ENCODE measurements at places on chromosomes 13 and 19.

DNA sequence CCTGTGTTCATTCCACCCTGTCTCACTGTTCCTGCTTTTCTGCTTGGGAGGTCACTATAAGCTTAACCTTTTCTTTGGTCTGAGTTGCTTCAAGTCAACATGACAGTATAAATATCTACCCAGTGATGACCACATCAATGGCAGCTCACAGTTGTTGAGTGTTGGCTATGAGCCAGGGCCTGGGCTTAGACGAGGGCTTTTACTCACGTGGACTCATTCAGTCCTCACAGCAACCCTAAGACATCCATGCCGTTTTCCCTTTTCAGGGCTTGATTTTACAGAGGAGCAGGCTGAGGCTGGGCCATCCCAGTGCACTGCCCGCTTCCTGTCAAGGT, 10.2 kb upstream of the CCDC97 start:
- DNase-seq: no peak

DNA sequence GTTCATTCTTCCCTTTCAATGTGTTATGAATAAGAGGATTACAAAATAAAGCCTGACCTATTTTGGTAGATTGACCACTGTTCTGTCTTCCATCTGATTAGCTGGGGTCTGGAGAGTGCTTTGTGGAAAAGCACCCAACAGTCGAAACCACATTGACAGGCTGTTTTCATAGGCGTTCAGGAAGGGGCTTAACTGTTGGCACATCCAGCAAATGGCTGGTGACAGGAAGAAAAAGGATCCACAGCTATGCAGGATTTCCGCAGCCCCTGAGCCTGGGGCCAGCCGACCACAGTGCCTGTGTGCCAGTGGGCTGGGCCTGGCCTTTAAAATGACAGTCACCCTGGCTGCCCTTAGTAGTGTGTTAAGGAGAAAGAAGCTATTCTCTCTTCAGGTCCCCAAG, 113.3 kb downstream of the SIPA1L3 start:
- DNase-seq: no peak

DNA sequence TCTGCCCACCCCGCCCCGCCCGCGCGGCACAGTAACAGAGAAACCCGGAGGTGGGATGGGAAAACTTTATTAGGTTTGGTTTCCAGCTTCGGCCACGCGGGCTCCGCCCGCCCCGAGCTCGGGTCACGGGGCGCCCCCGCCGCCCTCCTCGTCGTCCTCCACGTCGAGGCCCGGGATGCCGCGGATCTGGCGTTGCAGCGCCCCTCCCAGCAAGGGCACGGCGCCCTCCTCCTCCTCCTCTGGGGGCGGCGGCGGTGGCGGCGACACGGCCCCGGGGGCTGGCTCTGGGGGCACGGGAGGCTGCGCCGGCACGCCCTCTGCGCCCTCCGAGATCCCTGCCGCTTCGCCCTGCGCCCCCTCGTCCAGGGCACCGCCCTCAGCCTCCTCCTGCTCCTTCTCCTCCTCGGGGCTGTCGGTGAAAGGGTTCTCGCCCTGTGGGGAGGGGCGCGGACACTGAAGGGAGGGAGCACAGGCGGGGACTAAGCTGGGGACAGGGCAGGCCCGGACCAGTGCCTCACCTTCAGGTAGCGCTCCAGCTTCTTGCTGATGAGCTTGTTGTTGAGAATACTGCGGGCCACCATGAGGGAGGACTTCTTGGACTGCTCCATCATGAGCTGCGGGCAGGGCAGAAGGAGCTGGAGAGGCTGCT, 536 bp upstream of the AKAP8 start:
- no peak for DNase-seq

- no peak for DNase-seq
Observed at GRCh38 chr13:49371943-49372613, 71.8 kb downstream of the CAB39L start.

- DNase-seq: no peak
Observed at GRCh38 chr13:43583321-43583720, 203.5 kb downstream of the ENOX1 start.

- no peak for DNase-seq
Observed at GRCh38 chr19:16876904-16877361, 11.9 kb upstream of the F2RL3 start.

GRCh38 chr19:14379294-14380065, 1.8 kb upstream of the ADGRE5 start:
- DNase-seq: no peak

DNA sequence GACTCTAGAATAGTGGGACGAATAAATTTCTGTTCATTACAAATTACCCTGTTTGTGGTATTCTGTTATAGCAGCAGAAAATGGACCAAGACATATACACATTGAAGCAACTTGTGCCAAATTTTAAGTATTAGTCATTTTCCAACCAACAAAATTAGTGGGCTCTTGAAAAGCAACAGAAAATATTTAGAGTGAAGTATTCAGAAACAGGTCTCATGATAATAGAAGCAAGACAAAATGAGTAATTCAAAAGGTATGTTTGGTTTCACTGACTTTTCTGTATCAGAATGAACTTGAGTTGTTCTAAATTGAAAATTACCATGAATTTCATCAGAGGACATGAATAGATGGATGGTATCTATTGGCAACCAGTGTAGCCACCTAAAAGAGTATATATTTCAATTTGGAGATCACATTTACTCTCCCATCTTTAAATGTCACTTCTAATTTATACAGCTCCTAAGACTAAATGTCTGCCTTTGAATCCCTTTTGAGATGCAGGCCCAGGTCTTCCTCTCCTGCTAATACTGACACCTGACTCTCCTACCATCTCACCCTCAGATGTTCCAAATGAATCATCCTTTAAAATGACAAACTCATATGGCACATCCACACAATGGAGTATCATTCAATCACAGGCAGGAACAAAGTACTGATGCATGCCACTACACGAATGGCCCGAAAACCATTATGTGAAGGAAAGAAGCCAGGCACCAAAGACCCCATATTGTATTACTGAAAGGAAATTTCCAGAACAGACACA, 40.7 kb upstream of the DOCK9 start:
- DNase-seq: no peak

- no peak for DNase-seq
Observed at GRCh38 chr13:25494698-25495411, 123.1 kb downstream of the ATP8A2 start.

- DNase-seq: no peak
Observed at GRCh38 chr13:73958657-73959397, 175.4 kb downstream of the KLF12 start.

DNA sequence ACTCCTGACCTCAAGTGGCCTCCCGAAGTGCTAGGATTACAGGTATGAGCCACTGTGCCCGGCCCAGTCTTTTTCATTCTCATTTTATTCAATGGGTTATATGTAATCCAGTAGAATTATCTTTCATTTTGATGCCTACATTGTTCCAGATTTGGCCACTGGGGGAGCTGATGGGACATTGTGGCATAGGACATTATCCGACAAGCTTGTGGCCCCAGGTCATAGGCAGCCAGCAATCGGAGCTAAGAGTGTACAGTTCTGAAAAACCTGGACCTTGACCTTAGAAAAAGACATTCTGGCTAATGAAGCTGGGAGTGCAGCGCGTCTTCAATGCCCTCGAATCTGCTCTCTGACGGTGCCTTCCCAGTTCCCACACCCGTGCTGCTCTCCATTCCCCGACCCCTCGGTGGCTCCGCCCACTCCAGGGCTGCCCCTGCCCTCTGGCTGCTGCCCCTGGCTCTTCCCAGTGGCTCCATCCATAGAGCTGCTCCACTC, 108.7 kb downstream of the TEX29 start:
- DNase-seq: peak; percentile 26

DNA sequence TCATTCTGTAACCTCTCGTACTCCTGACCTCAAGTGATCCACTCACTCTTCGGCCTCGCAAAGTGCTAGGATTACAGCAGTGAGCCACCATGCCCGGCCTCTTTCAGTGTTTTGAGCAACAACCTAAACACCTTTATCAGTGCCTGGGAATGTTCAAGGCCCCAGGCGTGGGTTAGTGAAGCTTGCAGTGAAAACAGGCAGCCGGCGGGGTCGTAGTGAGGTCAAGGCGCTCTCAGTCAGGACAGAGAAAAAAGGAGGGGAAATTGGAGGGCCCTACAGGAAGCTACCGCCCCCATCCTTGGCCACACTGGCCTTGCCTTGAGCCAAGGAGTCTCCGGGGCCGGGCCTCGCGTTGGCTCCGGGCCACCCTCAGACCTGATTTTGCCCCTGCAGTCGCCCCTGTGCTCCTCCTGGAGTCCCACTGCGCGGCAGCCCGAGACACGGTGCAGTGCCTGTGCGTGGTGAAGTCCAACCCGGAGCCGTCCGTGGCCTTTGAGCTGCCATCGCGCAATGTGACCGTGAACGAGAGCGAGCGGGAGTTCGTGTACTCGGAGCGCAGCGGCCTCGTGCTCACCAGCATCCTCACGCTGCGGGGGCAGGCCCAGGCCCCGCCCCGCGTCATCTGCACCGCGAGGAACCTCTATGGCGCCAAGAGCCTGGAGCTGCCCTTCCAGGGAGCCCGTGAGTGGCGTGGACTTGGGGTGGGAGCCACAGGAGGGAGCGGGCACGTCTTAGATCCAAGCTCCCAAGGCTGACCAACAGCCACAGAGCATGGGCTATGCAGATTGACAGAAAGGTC, 17.7 kb downstream of the MAG start:
- DNase-seq: no peak

GRCh38 chr13:21516805-21517204, 57.7 kb upstream of the ZDHHC20 start:
- DNase-seq: no peak

GRCh38 chr19:4933528-4933927, 24.2 kb downstream of the UHRF1 start:
- DNase-seq: no peak

- DNase-seq: no peak
Observed at GRCh38 chr19:28500982-28501630, 711.8 kb downstream of the UQCRFS1 start.

GRCh38 chr13:30303269-30303668, 4.1 kb downstream of the KATNAL1 start:
- DNase-seq: no peak

DNA sequence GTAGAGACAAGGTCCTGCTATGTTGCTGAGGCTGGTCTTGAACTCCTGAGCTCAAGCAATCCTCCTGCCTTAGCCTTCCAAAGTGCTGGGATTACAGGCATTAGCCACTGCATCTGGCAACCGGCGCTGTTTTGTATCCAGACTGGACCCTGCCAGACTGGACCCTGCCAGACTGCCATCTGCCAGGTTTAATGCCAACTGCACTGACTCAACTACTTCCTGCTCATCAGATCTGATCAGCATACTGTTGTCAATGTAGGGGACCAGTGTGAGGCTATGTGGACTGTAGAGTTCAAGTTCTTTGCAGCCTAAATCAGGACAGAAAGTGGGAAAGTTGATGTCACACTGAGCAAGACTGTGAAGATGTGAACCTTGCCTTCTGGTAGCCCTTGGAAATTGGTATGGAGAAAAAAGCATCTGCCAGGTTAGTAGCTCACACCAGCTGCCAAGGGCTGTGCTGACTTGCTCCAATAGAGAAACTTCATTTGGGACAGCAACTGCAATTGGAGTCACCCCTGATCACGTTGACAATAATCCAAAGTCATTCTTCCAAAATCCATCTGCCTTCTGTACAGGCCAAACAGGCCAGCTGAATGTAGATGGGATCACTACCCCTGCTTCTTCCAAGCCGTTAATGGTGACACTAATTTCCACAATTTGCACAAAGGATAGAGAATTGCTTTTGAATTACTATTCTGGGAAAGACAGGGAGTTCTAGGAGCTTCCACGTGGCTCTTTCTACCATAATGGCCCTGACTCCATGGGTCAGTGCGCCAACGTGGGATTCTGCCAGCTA, 36.8 kb upstream of the ATP1A3 start:
- DNase-seq: no peak

GRCh38 chr13:33403807-33404362, 118.3 kb upstream of the STARD13 start:
- DNase-seq: no peak

- no peak for DNase-seq
Observed at GRCh38 chr19:56748378-56748777, 76.8 kb upstream of the ZNF835 start.

GRCh38 chr19:5329141-5329540, 11.5 kb downstream of the PTPRS start:
- DNase-seq: no peak

DNA sequence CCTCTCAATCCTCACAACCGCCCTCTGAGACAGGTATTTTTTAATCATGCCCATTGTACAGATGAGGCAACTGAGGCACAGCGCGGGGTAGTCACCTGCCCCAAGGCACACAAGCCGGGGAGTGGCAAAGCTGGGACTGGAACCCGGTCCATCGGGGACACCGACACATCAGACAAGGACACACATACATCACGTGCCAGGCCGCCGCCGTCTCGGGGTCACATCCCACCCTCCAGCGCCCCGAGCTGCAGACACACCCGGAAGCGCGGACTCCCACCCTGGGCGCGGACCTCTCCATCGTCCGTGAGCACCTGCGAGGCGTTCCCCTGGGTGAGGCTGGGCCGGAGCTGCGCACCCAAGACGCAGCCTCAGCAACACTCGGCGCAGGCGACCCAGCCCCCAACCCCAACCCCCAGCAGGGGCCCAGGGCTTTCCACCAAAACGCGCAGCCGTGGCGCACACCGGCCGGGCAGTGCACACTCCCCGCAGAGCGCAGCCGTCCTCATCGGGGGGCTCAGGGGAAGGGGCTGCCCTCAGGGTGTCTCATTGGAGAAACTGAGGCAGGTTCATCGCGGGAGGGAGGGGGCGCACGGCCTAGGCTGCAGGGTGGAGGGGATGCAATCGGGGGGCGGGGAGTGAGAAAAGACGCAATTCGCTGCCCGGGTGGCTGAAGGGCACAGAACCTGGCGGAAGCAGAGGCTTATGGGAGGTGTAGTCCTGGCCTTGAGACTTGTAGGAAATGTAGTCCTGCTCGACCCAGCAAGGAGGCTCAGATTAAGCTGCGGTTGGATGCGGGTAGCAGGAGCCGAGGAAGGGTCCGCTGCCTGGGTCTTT, 1.9 kb upstream of the LMTK3 start:
- no peak for DNase-seq

GRCh38 chr13:113618455-113618854, 33.9 kb downstream of the TFDP1 start:
- DNase-seq: no peak

DNA sequence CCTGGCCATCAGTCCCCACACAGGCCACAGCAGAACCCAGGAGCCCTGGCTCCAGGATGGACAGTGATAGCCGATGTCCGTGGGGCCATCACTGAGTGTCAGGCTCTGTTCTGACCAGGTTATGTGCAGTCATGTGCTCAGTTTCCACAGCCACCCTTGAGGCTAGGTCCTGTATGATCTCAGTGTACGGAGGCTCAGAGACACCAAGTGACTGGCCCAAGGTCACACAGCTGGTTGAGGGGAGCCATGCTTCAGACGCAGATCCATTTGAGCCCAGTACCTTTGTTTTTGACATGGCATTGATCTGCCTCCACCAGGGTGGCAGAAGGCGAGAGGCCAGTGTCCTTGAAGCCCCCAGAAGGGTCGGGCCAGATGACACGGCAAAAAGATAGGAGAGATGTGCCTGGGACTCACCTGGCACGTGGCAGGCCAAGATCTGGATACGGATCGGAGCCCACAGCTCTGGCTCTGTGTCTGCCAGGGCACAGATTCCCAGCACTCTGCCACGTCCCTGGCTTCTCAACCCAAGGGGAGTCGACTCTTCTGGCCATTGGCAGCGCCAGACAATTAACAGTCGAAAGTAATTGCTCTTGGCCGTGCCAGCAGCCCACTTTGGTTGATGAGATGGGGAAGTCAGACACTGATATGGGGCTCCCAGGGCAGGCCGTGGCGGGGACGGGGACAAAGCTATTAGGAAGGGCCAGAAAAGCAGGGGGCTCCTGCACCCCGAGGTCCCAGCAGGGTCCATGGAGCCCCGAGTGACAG, 15.6 kb downstream of the EVI5L start:
- no peak for DNase-seq

GRCh38 chr19:1408300-1409203, 1.2 kb downstream of the DAZAP1 start:
- peak; percentile 46 for DNase-seq

Data from activated naive CD4-positive, alpha-beta T cell (primary cell).